ENCODE measurements at places on chromosomes 12 and 14. TPM values are rescaled to one million over a fixed set of nuclear protein-coding genes. Genes with fewer than 3 reads are reported as not detected.

KRT75 gene
- not detected for total RNA-seq

NDRG2 gene
- 186 TPM for total RNA-seq

SLC24A4 gene
- total RNA-seq, result 0.11 TPM

ZDHHC22 gene
- total RNA-seq, result not detected

DNA sequence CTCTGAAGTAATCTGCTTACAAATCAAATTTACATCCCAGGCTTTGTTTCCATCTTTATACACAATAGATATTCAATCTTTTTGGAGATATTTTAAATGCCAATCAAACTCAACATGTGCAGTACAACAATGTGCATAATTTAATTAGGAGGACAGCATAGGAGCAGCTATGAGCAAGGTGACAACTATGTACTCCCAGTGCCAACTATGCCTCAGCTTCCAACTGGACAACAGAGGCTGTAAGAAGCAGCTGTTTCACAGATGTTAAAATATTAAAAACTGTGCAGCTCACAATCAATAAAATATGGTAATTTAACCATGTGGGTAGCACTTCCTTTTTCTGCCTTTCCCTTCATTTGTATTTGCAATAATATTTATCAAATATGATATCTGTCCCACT lies 99.9 kb downstream of the ST8SIA1 start:
- DNase-seq, result no peak
- no peaks in the 10 kb centered on the region for H3K36me3 ChIP-seq
- no peaks in the 10 kb centered on the region for H3K4me1 ChIP-seq
- no peak overlapping the region for H3K27ac ChIP-seq
- no peak overlapping the region for H3K4me3 ChIP-seq

DNA sequence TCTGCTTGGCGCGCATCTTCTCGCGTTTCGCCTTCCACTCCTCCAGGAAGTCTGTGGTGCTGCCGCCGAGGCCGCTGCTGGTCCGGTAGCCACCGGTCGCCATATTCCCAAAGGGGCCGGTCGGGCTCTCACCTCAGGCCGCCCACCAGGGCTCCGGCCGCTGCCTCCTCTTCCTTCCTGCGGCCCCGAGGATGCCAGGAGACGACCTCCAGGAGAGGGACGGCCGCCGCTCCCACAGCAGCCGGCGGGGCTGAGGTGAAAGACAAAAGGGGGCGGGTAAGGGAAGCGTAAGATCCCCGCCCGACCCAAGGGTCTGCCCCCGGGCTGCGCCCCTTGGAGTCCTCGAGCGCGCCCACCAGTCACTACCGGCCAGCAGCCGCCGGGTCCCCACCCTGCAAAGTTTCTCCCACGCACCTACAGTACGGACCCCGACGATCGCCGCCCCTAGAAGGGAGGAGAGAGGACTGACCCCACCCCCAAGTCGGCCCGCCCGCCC lies 574 bp downstream of the PAWR start:
- no peaks in the 10 kb centered on the region for H3K36me3 ChIP-seq
- H3K4me1 ChIP-seq, result peaks cover 23% of the 10 kb centered on the region
- H3K27ac ChIP-seq, result peak overlapping the region; percentile 96
- DNase-seq, result peak; percentile 47
- no peaks in the 10 kb centered on the region for H3K27me3 ChIP-seq
- peak overlapping the region; percentile 98 for H3K4me3 ChIP-seq

DNA sequence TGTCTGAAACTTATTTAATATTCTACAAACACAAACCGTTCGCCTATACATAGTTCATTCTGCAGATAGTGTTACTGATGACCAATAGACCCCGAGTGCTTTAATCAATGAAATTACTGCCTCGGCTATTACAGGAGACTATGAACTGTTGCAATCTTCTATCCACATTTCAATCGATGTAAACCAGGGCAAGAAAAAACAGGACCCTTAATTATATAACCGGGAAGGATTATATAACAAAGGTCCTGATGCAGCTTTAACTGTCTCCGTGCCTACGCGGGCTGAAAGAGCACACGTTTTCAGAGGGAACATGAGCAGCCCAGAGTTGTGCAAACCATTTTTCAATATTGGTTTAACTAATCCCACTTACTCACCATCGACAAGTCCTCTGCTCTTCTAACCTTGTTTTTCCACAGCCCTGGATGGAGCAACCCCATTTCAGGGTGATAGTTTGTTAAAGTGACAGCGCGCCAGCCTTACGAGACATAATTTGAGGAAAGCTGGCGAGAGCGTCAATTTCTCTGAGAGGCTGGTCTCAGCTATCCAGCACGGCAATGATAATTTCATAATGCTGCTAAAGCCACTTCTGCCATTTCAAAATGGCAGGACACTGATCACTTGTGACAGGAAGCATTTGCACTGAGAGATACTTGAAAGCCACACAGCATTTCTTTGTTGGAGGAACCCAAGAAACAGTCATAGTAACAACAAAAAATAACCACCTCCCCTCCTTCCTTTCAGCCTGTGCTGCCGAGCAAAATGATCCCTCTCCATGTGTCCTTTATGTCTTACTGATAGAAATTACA lies 184.6 kb downstream of the FOXN3 start:
- peaks cover 12% of the 10 kb centered on the region for H3K4me1 ChIP-seq
- H3K27me3 ChIP-seq, result no peaks in the 10 kb centered on the region
- H3K36me3 ChIP-seq, result no peaks in the 10 kb centered on the region
- DNase-seq, result no peak
- H3K4me3 ChIP-seq, result no peak overlapping the region

GRCh38 chr12:52535574-52535973 lies 15.4 kb upstream of the KRT5 start:
- no peaks in the 10 kb centered on the region for H3K4me1 ChIP-seq
- no peaks in the 10 kb centered on the region for H3K36me3 ChIP-seq
- H3K27ac ChIP-seq, result no peak overlapping the region

Measured in thyroid gland (tissue), 4 donors.